Stomach (tissue), 19 donors: ENCODE measurements at places on chromosomes 7 and 10. TPM values are rescaled to one million over a fixed set of nuclear protein-coding genes. Genes with fewer than 3 reads are reported as not detected.
A peak's percentile ranks its signal among the peaks of the same experiment; 100 is the strongest.

NAT16 gene
- total RNA-seq: not detected

AKR1C4 gene
- total RNA-seq: not detected

THSD7A gene
- 1.8 TPM for total RNA-seq

DNA sequence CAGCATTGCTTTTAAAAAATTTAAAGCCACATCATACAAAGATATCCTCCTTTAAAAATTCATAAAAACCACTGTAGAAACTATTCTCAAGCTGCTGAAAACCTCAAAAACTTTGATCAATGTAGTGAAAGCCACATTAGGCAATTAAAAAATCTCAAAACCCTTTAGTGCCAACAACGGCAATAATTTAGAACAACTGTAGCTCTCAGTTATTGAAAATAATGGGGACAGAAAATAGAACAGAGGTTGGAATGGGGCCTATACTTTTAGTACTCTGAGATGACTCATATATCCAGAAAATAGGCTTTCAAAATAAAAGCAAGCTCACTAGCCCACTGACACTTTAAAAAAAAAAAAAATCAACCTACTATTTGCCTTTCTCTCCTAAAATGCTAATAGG, 87.5 kb downstream of the GSAP start:
- DNase-seq: no peak

DRGX gene
- total RNA-seq: not detected

PGAM2 gene
- not detected for total RNA-seq

DNA sequence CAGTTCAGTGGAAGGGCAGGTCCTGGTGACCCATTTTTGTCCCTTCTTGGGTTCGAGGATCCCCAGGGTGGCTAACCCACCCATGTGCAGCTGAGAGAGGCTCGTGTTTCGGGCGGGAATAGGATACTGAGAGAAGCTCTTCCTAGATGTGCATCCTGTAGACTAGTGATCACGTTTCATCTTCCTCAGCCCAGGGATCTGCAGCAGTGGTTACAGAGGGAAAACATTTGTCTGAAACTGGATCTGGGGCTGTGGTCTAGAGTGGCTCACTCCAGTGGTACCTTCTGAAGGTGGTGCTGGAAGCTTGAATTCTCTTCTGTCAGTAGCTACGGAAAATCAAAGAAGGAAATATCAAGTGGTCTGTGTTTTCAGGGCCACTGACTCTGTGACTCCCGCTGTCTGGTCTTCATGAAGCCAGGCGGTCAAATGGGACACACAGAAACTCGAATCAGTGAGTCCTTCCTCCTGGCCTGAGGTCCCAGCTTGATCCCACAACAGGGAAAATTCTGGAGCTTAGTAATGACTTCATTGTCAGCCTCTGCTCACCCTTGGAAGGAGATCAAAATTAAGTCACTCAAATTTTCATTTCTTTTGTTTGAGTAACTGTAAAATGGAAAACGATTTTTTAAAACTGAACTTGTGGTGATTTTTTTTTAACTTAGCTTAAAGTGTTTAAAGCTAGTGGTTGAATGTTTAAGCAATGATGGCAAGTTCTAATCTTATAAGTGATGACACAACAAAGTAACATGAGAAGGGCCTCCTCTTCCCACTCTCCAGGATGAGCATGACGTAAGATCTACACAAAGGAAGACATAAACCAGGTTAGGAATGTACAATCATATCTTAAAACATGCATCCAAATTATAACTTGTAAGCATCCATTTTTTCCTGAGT, 469.3 kb upstream of the KLF6 start:
- peak; percentile 32 for DNase-seq

- DNase-seq: no peak
Measured at GRCh38 chr7:50312250-50313162, 8.0 kb downstream of the IKZF1 start.

- DNase-seq: peak; percentile 27
Measured at GRCh38 chr7:90666186-90666585, 70.1 kb downstream of the CDK14 start.

PLXDC2 gene
- 57.2 TPM for total RNA-seq

RNF148 gene
- total RNA-seq: 2.9 TPM

GRCh38 chr10:35091994-35092790, 2.1 kb upstream of the CUL2 start:
- no peak for DNase-seq

DNA sequence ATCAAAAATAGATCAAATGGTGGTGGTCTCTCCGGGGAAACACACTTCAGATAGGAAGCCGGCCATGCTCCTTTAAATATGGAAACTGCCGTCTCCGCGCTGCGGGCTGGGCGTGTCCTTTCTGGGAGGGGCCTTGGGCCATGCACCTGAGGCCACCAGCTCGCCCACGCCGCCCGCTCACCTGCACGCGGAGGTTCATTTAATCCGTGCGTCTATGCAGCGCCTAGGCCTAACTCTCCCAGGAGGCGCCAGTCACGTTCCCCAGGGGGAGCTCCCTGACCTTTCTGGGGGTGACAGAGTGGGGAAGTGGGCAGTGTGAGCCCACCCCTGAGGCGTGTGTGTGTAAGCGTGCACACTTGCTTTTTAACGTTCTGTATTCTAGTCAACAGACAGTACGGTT, 64.0 kb downstream of the C10orf143 start:
- DNase-seq: no peak

GRCh38 chr10:53477313-53477675, 704.7 kb upstream of the MBL2 start:
- no peak for DNase-seq

CTAGE8 gene
- total RNA-seq: not detected

DNA sequence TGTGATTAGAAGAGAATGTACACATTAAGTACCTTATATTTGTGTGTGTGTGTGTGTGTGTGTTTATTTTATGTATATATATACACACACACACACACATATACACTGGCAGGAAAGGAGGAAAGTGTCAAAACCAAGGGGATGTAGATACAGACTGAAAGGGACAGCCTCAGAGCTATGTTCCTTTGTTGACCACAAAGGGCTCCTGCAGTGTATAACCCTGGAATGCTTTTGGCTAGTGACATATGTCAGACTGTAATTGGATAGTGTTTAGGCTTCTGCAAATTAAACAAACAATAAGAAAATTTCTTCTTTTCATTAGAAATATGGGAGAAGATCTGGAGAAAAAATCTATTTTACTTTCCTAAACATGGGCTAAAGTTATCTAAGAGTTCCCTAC, 15.9 kb downstream of the GBF1 start:
- DNase-seq: no peak

- DNase-seq: no peak
Measured at GRCh38 chr7:122260336-122260735, 44.2 kb downstream of the FEZF1 start.

DNA sequence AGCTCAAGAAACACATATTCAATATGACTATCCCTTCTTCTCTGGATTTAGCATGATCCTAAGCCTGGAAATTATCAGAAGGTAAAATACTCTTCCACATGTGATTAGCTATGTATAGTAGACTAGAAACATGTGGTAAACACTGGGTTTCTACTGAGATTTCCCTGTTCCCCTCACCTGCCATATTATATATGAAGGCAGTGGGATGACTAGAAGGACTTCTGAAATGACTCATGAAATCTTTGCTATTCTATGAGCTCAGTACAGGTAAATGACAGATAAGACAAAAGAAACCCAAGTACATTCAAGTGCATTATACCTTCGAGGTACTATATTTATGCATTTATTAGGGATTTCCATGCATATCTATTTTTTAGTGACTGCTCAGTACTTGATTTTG, 152.9 kb downstream of the DNAJB9 start:
- no peak for DNase-seq

- DNase-seq: no peak
Measured at GRCh38 chr10:68957654-68958053, 1.7 kb downstream of the DDX21 start.

DNA sequence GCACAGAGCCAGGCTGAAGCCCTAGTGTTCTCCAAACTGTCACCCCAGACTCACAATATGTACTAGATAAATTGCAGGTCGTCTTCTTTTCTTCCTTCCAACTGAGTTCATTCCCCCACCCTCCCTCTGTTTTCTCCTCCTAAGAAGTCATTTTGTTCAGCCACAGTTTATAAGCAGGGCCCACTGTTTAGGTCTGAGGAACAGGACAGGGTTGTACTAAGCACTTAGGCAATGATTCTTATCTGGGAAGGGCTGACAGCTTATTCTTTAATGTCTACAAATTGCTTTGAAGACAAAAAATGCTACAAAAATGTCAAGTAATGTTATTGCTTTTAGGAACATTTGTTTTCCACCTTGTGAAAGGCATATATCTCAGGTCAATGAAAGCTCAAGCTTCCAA, 59.1 kb downstream of the CDC123 start:
- no peak for DNase-seq

TEX36 gene
- not detected for total RNA-seq

GRCh38 chr10:77497748-77498147, 139.9 kb downstream of the KCNMA1 start:
- DNase-seq: no peak

GATA3 gene
- 0.14 TPM for total RNA-seq

DNA sequence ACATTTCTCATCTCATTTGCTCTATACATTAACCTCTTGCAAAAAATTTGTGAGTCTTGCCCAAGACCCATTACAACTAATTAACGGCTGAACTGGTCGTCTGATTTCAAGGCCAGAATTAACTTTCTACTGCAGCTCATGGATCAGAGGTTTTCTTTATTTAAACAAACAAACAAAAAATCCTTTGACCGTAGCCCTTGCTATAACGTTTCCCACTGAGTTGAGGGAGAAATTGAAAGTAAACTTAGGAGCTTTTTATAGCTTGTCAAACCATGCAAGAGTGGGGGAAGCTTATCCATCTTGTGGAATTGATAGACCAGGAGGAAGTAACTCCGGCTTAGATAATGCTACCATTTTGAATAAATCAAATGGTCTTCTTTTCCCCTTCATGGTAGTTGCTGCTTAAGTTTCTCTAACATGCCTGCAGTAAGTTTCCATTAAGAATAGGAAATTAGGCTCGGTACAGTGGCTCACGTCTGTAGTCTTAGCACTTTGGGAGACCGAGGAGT, 3.3 kb downstream of the SRGN start:
- DNase-seq: no peak

DNA sequence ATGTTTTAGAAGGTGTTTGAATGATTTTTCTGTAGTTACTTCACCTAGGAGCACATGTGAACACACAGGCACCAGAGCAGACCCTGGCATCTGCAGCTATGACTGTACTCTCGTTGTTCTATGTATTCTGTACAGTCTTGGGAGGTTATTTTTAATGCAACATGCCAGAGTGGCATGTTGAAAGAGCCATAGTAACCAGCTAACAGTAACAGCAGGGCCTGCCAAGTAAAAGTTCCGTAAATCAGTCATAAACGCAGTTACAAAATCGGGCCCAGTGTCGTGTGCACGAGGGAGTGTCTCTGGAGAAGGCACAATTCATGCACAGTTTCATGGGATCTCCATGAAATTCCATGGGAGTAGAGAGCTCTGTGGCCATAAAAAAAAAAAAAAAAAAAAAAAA, 108.3 kb upstream of the CDK6 start:
- DNase-seq: no peak

DNA sequence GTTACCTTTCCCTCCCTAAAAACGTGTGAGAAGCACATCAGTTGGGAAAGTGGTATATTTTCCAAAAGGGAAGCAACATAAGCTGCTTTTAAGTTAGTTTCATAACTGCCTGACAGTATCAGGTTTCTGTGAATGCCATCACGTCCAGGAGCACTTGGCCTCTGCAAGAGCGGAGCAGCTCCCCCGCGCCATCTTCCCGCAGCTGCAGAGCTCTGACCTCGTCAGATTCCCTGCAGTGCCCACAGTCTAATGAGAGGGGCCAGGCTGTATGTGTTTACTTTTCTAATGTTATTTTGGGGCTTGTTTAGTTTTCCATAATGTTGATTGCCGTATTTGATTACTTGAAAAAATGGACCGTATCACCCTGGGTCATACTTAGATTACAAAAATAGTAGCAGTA, 74.2 kb downstream of the MGMT start:
- no peak for DNase-seq

- DNase-seq: peak; percentile 62
Measured at GRCh38 chr10:124416733-124417132, 2.0 kb downstream of the OAT start.

GRCh38 chr7:118325450-118325808, 100.9 kb downstream of the ANKRD7 start:
- no peak for DNase-seq

DNA sequence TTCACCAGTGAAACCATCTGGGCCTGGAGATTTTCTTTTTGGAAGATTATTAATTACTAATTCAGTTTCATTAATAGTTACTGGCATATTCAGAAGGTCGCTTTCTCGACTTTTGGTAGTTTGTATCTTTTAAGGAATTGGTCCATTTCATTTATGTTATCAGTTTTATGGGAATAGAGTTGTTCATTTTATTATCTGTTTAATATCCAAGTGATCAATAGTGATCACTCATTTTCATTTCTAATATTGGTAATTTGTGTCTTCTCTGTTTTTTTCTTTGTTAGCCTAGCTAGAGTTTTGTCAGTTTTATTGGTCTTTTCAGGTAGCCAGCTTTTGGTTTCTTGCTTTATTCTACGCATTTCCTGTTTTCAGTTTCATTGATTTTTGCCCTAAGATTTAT, 31.0 kb downstream of the MKLN1 start:
- no peak for DNase-seq

- DNase-seq: no peak
Measured at GRCh38 chr7:44470135-44470479, 20.4 kb downstream of the NUDCD3 start.

GRCh38 chr10:36493516-36493880, 631.9 kb upstream of the ANKRD30A start:
- no peak for DNase-seq

DNA sequence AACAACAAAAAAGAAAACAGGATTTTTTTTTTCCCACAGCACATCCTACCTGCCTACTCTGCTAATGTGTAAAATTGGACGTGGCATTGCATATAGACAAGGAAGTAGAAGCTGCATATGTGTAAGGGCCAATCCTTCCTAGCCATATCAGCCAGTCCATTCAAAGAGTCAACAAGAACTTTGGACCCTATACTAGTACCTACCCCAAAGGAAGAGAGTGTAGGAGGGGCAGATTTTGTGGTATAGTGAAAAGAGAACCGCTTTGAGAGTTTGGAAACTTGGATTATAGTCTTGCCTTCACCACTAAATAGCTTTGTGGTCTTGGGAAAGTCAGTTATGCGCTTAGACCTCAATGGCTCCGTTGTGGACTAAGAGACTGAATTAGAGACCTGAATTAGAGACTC, 12.1 kb upstream of the MCU start:
- peak; percentile 86 for DNase-seq

DNA sequence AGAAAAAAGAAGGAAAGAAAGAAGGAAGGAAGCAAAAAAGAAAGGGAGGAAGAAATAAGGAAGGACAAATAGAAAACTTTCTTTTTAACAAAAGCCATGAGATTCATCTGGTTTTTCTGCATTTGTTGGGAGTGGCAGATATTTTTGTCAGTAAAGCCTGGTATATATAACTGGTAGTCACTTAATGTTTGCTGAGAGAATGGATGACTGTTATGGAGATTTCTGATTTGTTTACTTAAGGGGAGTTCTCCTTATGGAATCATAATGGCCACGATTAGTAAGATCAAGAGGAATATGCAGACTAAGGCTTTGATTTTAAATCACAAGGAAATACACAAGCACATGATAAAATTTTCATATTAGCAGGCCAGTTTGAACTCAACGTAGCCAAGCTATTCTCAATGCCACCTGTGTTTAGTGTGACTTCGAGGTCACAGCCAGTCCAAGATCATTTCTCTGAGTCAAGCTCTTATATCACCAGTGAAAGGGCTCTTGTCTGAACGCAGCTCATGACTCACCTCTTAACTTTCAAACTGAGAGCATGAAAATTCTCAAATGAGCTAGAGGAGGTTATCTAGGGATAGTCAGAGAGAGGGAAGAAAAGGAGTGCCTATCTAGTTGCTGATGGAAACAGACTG, 445.1 kb upstream of the ZMIZ1 start:
- peak; percentile 84 for DNase-seq

STAG3 gene
- total RNA-seq: not detected

CBX3 gene
- total RNA-seq: 58.9 TPM

OR2A42 gene
- not detected for total RNA-seq

GNB2 gene
- 152 TPM for total RNA-seq
